NCI-H1417 (cell line): ENCODE measurements at places on chromosomes 7 and 10.

DNA sequence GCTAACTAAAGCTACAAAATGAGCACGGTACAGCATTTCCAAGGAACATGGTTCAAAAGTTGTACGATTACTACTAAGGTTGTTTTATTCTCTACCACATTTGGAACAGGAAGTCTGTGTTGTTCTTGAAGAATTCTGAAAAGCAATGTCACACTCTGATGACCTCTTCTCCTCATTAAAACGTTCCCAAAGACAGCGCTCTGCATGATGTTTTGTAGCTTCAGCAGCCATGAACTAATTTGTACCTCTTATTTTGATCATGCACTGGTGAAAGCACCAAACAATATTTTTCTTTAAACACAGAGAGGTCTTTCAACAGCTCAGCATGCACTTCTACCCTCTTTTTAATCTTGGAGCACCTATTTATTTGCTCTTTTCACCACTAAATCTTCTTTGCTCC, 75.0 kb upstream of the TES start:
- DNase-seq = no peak

DNA sequence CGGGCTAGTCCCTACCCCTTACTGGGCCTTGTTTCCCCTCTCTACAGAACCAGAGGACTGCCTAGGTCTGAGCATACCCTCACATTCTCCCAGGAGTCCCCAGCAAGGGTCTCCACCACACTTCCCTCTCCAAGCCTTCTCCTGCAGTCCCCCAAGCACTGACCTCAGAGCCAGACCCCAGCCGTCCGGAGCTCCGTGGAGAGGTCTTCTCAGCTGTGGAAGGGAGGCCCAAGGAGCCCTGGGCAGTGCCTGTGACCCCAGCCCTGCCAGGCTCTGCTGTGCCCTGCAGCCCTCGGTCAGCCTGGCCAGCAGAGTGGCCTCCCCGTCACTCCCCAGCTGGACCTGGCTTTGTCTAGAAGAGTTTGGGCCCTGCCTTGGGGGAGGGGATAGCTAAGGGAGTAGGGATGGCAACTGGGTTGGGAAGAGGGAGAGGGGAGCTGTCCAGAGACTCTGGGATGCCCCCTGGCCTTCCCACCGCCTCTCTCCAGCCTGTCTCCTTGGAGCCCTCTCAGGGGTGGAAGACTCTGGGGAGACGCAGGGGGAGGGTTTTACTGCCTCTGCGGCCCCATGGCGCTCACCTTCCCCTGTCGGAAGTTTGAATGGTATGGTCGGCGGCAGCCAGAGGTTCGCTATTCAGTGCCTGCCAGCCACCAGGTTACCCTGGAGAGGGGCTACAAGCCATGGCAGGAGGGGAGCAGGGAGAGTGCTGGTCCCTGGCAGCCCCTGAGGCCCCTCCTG, at the start of gene C10orf105:
Gene C10orf105, minus strand, starts transcription at position 315 of the 738 bp plus-strand sequence. CDS start 3,441 bp downstream, outside the sequence.
- no peak for DNase-seq

GRCh38 chr7:77439572-77439971, 23.4 kb upstream of the GSAP start:
- DNase-seq = no peak

- DNase-seq = no peak
Observed at GRCh38 chr10:86932674-86933073, 24.7 kb downstream of the MMRN2 start.

DNA sequence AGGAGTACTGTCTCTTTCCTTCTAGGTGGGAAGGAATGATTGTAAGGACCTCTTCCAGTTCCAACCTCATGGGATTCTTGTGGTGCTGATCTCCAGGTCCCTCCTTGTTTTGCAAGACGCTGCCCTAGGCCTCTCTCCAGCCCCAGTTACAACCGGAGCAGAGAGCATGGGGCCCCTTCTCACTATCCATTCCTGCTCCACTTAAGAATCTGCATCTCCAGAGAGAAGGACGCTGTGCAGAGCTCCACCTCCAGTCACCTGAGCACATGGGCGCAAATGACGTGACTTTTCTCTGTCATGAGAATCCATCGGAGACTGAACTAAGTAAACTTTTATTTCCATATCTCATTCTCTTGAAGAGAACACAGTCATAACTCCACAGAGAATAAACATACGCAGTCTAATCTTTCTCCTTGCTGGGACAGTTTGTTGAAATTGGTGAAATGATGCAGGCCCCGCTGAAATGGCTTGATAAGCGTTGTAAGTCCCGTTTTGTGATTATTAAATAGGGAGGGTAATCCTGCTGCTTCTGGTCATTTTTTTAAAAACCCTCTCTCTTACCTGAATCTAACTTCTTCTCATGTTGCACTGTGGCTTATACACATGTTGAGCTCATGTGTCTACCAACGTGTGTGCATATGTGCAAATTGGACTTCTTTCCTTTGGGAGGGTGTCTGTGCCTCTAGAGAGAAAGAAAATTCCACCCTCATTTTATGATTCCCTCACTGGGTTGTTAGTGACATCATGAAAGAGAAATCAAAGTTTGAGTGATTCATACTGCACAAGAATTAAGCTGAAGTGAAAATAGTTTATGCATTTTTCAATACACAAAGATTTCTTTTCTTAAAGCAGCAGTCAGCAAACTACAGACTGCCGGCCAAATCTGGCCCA, 133.2 kb upstream of the TBX20 start:
- DNase-seq = no peak

- DNase-seq = no peak
Observed at GRCh38 chr7:129670656-129671055, 59.1 kb downstream of the NRF1 start.

DNA sequence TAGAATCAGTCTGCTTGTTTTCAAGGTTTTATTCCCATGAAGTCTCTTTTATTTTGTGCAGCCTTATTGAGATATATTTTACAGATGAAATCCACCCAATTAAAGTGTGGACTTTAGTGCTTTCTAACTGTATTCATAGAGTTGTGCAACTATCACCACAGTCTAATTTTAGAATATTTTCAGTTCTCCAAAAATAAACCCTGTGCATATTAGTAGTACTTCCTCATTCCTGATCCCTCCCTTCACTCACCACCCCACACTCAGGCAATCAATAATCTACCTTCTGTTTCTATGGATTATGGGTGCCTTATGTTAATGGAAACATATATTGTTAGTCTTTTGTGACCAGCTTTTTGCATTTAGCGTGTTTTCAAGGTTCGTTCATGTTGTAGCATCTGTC, 185.7 kb upstream of the TMEM72 start:
- no peak for DNase-seq

DNA sequence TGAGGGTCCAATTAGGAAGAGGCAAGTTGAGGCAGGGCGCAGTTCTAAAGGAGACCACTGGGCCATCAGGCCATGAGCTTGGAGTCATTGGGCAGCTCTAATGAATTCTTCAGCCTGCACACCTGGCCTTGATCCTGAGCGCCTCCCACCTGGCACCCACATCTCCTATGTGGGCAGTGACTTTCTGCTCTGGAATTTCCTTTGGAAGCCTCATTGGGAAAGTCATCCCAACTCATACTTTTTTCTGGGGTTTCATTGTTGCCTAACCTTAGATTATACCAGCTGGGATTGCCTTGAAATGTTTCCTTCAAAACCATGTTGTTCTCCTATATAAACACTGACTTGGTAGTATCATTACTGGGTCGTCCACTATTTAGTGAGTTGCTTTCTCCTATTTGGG, 54.1 kb downstream of the PLPP4 start:
- no peak for DNase-seq

- no peak for DNase-seq
Observed at GRCh38 chr7:115004121-115004520, 82.2 kb downstream of the MDFIC start.
